ENCODE measurements at places on chromosomes 7 and 10.

- DNase-seq: peak; percentile 18
These were observed 37.9 kb upstream of the RASGEF1A start for GRCh38 chr10:43304687-43305333.

DNA sequence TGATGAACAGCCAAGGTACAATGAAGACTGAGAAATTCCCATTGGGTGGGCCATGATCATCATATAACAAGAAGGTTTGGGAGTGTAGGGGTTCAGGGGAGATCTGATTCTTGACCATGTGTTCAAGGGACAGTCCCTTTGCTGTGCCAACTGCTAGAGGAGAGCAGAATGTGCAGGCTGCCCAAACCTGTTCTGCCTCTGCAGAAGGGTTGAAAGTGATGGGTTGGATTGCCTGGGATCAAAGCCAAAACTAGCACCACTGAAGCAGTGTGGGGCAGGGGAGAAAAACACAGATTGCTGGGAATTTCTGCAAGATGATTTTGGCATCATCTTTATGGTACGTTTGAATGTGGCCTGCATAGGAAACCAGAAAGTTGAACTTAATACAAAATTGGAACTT lies 303.9 kb downstream of the OTUD1 start:
- no peak for DNase-seq

DNA sequence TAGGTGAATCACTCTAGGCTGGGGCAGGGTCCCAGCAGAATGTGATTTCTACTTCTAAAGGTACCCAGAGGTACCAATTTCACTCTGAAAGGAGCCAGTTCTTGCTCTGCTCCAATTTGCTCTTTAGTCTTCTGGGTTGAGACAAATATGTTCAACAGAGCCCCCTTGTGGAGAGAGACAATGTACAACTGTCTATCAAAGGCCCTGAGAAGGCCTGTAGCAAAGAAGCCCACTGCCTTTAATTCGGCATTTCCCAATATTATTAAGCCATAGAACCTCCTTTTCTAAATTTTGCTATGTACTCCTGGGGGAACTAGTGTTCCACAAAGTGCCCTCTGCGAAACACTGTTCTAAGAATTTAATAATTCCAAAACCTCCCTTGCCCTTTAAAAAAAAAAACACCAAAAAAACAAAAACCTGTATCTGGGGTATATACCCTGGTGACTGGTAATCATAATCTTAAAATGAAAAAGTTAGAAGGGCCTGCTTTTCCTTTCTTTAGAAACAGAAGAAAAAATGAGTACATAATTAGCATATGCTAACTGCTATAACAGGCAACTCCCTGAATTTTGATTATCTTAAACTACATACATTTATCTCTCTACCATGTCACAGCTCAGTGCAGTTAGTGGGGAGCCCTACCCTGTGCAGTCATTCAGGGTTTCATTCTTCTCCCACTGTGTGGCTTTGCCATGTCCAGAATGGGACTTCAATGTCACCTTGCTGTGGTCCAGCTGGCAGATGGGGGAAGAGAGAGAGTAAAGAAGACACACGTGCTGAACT lies 160.9 kb upstream of the BMPER start:
- DNase-seq: no peak

- DNase-seq: no peak
These were observed 203.0 kb upstream of the HDAC9 start for GRCh38 chr7:18292584-18292983.

- DNase-seq: no peak
These were observed 18.5 kb downstream of the BMS1 start for GRCh38 chr10:42801135-42801534.

- DNase-seq: no peak
These were observed 43.4 kb downstream of the HIPK2 start for GRCh38 chr7:139734395-139734794.

DNA sequence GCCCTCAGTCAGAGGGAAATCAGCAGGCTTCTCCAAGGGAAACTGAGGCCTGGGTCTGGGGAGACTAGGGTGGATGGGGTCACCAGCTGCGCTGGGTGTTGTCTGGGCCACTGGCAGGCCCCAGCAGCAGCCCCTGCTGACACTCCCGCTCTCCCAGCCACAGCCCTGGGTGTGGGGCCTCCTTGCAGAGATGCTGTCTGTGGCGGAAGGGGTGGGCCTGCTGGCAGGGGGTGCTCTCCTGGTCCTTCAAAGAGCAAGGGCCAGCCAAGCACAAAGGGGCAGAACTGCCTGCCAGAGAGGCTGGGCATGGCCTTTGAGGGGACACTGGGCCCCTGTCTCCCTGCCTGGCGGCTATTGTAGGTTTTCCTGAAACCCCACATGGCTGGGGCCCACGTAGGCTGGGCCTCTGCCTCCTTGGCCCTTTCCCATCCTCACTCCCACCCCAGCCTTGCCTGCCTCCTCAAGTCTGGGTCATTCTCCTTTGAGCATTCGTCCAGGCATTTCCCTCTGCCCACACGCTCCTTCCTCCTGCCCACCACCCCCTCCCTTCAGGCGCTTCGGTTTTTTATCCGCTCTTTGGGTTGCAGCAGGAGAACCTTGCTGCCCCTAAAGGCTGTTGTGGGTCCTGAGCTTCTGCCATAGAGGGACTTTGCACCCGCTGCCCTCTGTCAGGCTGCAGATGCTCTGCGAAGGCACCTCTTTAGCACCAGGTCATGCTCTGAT lies 9.1 kb downstream of the COL13A1 start:
- DNase-seq: no peak

- no peak for DNase-seq
These were observed 20.5 kb upstream of the ASB15 start for GRCh38 chr7:123581162-123581459.

- no peak for DNase-seq
These were observed 52.2 kb upstream of the SEC61G start for GRCh38 chr7:54811041-54811845.

DNA sequence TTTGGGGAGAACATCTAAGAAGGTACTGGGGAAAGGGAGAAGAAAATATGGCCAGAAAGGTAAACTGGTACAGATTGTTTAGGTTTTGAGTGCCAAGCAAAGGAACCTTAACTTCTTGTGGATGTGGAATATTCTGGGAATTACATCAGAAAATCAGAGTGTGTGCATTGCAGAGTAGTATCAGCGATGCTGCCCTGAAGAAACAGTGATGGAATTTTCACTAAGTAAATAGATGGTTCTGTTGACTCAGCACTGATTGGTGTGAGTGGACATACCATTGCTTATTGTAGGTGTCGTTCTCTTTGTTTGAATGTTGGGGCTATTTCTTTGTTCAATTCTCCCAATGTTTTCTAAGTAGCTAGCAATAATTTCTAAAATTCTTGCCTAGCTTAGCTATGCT lies 24.4 kb upstream of the AKR1B1 start:
- no peak for DNase-seq

DNA sequence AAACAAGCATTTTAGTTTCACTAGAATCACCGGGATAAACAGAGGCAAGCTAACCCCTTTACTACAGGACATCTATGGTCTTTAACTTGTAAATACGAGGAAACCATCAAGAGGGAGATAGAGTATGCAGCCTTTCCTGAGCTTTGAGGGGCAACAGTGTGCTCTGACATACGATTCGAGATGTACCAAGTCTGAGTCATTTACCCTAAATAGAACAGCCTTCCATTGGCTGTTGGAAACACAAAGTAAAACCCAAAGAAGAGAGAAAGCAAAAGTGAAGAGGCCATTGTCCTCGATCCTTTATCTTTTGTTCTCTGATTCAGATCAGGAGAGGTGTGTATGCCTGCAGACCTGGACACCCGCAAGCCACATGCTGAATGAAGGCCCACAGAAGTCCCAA lies 289.5 kb downstream of the KCNMA1 start:
- no peak for DNase-seq

DNA sequence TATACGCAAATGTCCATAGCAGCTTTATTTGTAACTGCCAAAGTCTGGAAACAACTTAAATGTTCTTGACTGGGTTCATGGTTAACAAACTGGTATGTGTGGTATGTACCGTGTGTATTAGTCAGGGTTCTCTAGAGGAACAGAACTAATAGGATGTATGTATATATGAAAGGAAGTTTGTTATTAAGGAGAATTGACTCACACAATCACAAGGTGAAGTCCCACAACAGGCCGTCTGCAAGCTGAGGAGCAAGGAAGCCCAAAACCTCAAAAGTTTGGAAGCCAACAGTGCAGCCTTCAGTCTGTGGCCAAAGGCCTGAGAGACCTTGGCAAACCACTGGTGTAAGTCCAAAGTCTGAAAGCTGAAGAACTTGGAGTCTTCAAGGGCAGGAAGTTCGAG lies 66.8 kb downstream of the TMEM168 start:
- DNase-seq: no peak

DNA sequence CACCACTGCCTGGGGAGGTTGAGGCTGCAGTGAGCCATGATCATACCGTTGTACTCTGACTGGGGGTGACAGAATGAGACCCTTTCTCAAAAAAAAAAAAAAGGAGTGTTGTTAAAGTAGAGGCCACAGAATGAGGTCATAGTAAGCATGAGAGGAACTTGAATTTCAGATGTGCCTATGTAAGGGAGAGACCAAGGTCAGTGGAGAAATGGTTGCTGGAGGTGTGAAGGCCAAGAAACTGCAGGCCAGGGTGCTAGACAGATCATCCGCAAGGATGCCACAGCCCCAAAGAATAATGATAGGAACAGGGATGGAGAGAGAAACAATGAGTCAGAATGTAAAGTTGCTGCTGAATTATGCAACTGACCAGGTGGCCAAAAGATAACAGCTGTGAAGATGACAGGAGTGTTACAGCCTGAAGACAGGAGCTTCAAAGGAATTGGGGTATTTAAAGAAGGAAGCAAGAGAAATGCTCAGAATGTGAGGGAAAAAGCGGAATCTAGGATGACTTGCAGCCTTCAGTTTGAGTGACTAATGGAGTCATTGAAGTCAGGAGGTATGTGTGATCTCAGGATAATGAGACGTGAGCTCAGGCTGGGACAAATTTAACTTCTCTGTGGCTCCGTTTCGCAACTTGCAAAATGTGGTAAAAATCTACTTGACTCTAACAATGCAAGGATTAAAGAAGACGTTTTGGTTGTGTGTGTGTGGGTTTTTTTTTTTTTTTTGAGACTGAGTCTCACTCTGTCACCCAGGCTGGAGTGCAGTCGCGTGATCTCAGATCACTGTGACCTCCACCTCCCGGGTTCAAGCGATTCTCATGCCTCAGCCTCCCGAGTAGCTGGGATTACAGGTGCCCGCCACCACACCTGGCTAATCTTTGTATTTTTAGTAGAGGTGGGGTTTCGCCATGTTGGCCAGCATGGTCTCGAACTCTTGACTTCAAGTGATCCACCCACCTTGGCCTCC lies 22.2 kb downstream of the TYW1B start:
- no peak for DNase-seq

GRCh38 chr10:89589101-89589720 lies 53.8 kb upstream of the SLC16A12 start:
- DNase-seq: no peak

GRCh38 chr7:97971120-97971989 lies 18.6 kb downstream of the OCM2 start:
- no peak for DNase-seq

DNA sequence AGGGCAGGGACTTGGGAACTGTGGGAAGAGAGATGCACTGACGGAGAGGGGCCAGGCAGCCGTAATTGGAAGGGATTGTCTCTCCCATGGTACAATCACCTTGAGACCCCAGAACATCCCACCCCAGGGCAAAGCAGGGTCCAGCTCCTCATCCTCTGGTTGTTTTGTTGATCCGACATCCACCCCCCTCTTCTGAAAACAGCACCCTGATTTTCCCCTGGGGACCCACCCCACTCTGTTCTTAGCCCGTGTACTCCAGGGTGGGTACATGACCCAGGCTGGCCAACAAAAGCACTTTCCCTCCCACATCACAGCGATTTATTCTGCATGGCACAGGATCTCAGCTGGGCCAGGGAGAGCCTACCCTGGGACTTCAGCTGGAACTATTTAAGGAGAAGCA lies 14.1 kb downstream of the PDZD7 start:
- no peak for DNase-seq

DNA sequence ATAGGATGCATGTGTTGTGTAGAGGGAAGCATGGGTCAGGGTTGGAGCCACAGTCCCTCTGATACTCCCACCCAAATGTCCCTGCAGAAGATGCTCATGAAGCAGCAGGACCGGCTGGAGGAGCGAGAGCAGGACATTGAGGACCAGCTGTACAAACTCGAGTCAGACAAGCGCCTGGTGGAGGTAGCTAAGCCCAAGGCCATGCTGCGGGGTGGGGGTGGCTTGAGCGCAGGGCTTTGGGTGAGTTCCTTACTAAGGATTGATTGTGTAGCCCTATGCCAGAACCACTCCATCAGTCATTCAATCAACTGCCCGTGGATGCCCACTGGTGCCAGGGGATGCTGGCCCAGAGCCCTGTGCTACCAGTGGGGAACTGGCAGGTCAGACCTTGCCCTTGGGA lies 10.3 kb downstream of the TRIM8 start:
- DNase-seq: no peak

- DNase-seq: no peak
These were observed 57.2 kb upstream of the VIPR2 start for GRCh38 chr7:159201722-159202330.

GRCh38 chr10:52314822-52315552 lies 906 bp downstream of the DKK1 start:
- no peak for DNase-seq

DNA sequence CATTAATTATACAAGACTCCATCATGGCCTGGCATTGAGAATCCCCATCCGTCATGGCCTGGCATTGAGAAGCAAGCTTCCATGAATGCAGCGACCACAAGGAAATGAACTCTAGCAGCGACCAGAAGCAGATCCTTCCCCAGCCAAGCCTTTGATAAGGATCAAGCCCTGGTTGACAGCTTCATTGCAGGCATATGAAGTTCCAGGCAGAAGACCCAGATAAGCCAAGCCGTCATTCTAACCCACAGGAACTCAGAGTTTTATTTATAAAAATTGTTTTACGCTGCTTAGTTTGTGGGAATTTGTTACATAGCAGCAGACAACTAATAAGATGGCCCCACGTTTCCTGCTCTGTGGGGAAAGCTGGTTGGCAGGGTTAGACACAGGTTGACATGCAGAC lies 642.3 kb downstream of the GATA3 start:
- no peak for DNase-seq

GRCh38 chr7:10120936-10121335 lies 852.7 kb upstream of the PHF14 start:
- no peak for DNase-seq

DNA sequence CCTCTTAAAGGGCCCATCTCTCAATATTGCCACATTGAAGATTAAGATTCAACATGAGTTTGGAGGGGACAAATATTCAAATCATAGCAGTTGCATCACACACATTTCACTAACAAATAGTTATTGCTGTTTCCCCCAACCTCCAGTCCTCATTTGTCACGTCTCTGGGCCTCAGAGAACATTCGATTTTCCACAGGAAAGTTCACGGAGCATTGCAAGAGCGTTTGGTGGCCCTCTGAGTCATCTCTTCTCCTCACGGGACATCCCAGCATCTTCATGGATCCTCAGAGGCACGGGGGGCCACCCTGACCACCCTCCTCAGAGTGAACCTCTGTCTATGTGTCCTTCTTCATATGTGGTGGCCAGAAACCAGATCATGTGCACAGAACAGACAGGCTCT lies 50.3 kb upstream of the CHST15 start:
- no peak for DNase-seq

- DNase-seq: no peak
These were observed 107.4 kb upstream of the KLF14 start for GRCh38 chr7:130841416-130841815.

Measured in caudate nucleus (tissue), 63 donors.